ENCODE measurements at places on chromosomes 6 and 20.

DNA sequence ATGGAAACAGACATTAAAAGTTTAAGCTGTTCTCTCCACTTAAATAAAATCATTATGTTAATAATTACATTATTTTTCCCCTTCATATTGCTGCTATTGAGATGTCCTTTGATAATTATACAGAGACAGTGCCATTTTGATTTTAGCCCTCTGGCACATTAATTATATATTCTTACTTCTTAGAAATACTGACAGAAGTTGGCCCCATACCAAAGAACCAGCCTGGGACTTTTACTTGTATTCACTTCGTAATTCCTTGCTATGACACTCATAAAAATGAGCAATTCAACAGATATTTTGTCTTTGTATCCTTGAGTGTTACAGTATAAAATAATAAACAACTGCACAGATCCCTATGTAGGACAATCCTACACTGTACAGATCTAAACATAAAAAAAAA is 743.7 kb downstream of the TBC1D32 start:
- DNase-seq: no peak
- no peaks in the 10 kb centered on the region for H3K4me1 ChIP-seq
- no peaks in the 10 kb centered on the region for H3K36me3 ChIP-seq
- no peaks in the 10 kb centered on the region for H3K27me3 ChIP-seq
- H3K4me3 ChIP-seq: no peak overlapping the region
- no peak overlapping the region for H3K27ac ChIP-seq

DNA sequence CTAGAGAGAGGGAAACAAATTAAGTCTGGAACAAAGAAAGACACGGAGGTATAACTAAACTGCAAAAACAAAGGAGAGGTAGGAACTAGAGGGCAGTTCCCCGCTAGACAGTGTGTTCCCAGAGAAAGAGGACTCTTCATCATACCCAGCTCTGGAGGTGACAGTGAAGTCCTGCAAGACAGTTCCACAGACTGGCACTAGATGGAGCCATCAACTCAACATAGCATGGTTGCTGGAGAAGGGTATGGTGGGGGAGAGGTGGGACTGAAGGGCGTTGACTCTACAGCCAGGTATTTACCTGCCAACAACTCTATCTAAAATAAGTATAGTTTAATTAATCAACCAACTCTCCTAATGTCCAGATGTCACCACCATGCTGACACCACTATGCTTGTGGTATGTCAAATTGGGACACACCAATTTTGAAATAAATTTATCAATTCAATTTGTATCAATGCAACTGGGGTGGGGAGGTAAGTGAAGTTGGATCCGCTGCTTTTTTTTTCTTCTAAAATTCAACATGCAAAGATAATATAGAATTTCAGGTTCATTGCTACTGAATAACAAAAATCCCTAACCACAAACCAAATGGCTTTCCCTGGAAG is 9.7 kb downstream of the BACH2 start:
- H3K27ac ChIP-seq: no peak overlapping the region
- H3K36me3 ChIP-seq: no peaks in the 10 kb centered on the region
- H3K4me3 ChIP-seq: no peak overlapping the region
- no peaks in the 10 kb centered on the region for H3K4me1 ChIP-seq
- no peaks in the 10 kb centered on the region for H3K27me3 ChIP-seq

GRCh38 chr6:144113366-144113765 is 18.0 kb upstream of the SF3B5 start:
- no peaks in the 10 kb centered on the region for H3K36me3 ChIP-seq
- peaks cover 14% of the 10 kb centered on the region for H3K27me3 ChIP-seq
- H3K27ac ChIP-seq: no peak overlapping the region
- H3K4me1 ChIP-seq: no peaks in the 10 kb centered on the region
- no peak overlapping the region for H3K4me3 ChIP-seq
- DNase-seq: no peak

DNA sequence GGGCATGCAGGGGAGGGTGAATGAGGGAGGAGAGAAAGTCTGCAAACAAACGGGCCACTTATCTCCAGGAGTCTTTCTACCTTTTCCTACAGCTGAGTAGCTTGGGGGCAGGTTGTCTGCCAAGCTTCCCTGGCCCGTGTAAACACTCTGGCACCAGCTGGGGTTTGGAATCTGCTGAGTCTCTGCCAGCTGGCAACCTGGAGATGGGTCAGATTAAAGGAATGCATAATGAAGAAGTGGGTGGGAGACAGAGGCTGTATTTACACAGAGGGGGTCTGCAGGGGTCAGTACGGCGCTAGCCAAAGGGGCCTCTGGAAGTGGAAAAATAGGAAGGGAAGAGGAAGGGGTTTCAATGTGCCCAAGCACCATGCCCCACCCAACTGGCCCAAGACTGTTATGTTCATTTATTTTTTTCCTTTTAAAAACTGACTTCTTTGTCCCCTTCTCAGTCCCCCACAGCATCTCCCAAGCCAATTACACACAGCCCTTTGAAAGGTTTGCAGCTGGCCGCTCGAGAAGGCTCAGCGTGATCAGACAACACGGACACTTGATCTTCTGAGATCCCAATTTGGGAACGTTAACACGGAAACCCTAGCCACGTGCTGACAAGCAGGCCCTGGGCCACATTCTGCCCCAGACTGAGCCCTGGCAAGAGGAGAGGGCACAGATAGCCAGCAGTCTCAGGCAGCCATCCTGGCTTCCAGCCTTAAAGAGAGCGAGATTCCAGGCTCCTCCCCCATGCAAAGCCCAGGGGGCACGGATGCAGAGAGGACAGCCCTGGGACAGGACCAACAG is 25.2 kb downstream of the TRAM2 start:
- H3K4me1 ChIP-seq: peaks cover 62% of the 10 kb centered on the region
- H3K27ac ChIP-seq: peak overlapping the region; percentile 92
- H3K36me3 ChIP-seq: peaks cover 6% of the 10 kb centered on the region
- no peaks in the 10 kb centered on the region for H3K27me3 ChIP-seq
- peak; percentile 91 for DNase-seq
- H3K4me3 ChIP-seq: no peak overlapping the region

GRCh38 chr6:170284126-170284773 is 6.6 kb downstream of the DLL1 start:
- no peak for DNase-seq
- H3K27ac ChIP-seq: no peak overlapping the region
- H3K27me3 ChIP-seq: peaks cover 40% of the 10 kb centered on the region
- H3K4me1 ChIP-seq: peaks cover 1% of the 10 kb centered on the region

GRCh38 chr6:3090013-3090412 is 21.7 kb downstream of the RIPK1 start:
- H3K36me3 ChIP-seq: peaks cover 21% of the 10 kb centered on the region
- no peaks in the 10 kb centered on the region for H3K27me3 ChIP-seq
- H3K4me3 ChIP-seq: no peak overlapping the region
- peak overlapping the region; percentile 25 for H3K27ac ChIP-seq
- DNase-seq: no peak

DNA sequence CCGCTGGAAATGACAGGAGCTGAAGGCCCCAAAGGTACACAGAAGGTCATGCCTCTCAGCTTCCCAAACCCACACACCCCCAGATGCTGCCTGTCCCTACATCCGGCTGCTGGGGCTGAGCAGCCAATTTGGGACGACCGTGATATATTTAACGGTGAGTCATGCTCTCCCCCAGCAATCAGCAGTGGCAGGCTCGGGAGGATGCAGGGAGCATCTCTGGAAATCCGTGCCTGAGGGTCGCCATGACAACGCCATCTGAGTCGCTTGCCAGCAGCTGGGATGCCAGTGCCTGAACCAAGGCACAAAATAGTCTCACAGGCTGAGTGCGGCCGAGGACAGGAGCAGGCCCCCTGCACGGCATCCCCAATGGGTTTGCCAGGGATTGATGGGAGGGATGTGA is 57.9 kb downstream of the KCNB1 start:
- H3K4me3 ChIP-seq: no peak overlapping the region
- H3K4me1 ChIP-seq: no peaks in the 10 kb centered on the region
- H3K36me3 ChIP-seq: no peaks in the 10 kb centered on the region
- DNase-seq: no peak
- H3K27me3 ChIP-seq: peaks cover 52% of the 10 kb centered on the region
- H3K27ac ChIP-seq: no peak overlapping the region

GRCh38 chr20:47272893-47273590 is 83.5 kb downstream of the ZMYND8 start:
- H3K27me3 ChIP-seq: no peaks in the 10 kb centered on the region
- peaks cover 15% of the 10 kb centered on the region for H3K36me3 ChIP-seq
- peaks cover 20% of the 10 kb centered on the region for H3K4me1 ChIP-seq

GRCh38 chr20:57557926-57558613 is 2.8 kb upstream of the PCK1 start:
- no peaks in the 10 kb centered on the region for H3K4me1 ChIP-seq
- no peak overlapping the region for H3K4me3 ChIP-seq
- no peak for DNase-seq
- peaks cover 7% of the 10 kb centered on the region for H3K27me3 ChIP-seq

- H3K27me3 ChIP-seq: no peaks in the 10 kb centered on the region
- no peak for DNase-seq
- peaks cover 3% of the 10 kb centered on the region for H3K4me1 ChIP-seq
These were observed 107.8 kb upstream of the RNF217 start for GRCh38 chr6:124854338-124854922.

- no peak for DNase-seq
- no peaks in the 10 kb centered on the region for H3K36me3 ChIP-seq
- H3K27ac ChIP-seq: no peak overlapping the region
- H3K27me3 ChIP-seq: peaks cover 38% of the 10 kb centered on the region
- no peaks in the 10 kb centered on the region for H3K4me1 ChIP-seq
These were observed 11.4 kb upstream of the GRM4 start for GRCh38 chr6:34157236-34157830.

DNA sequence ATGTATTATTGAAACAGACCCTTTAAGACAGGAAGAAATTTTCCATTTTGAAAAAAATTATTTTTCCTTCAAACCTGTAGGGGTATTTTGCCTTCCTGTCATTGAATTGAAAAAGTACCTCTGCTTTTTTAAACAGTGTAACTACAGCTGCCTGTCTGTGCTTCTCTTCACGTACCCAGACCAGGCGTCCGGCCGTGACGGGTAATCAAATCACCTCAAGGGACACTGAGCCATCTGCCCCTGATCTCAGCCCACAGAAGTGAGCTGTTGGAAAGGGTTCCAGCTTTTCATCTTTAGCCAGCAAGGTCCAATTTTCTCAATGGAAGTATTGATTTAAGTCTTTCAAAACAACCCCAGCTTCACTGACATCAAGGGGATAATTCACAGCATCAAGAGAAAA is 58.0 kb downstream of the SLC35D3 start:
- H3K27ac ChIP-seq: no peak overlapping the region
- H3K36me3 ChIP-seq: no peaks in the 10 kb centered on the region
- DNase-seq: no peak
- H3K4me1 ChIP-seq: no peaks in the 10 kb centered on the region
- no peak overlapping the region for H3K4me3 ChIP-seq

GRCh38 chr6:116949964-116950363 is 72.9 kb downstream of the RFX6 start:
- H3K4me1 ChIP-seq: no peaks in the 10 kb centered on the region
- H3K36me3 ChIP-seq: no peaks in the 10 kb centered on the region
- no peak overlapping the region for H3K27ac ChIP-seq
- no peak overlapping the region for H3K4me3 ChIP-seq

DNA sequence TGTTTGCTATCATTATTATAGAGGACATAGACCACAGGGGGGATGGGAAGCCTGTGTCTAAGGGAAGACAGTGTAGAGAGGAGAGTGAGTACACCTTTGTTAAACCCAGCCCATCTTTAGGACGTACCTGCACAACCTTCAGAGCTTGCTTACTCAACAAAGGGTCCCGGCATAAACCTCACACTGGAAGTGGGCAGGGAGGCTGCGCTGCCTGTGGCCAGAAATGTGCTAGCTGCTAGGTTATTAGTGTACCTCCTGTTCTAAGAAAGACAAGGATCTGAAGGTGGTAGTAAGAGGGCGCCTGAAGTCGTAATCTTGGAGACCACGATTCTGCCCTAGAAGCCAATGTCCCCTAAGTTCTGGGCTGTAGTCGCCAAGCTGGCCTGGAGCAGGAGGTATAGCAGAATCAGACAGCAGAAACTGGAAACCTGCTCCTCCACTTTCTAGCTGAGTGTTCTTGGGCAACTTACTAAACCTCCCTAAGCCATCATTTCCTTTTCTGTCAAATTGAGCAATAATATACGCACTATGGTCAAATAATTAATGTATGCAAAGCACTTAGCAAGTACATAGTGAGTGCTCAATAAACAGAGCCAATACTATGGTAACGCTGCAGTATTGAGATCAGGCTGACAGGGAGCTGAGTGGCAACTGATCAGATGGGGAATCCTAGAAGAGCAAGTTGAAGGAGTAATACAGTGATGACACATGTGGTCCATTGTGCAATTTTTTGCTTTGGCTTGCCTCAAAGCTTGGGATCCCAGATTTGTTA is 16.8 kb upstream of the AKIRIN2 start:
- peak; percentile 51 for DNase-seq
- H3K27me3 ChIP-seq: no peaks in the 10 kb centered on the region
- H3K4me1 ChIP-seq: peaks cover 23% of the 10 kb centered on the region
- H3K4me3 ChIP-seq: no peak overlapping the region
- peak overlapping the region; percentile 29 for H3K27ac ChIP-seq
- H3K36me3 ChIP-seq: no peaks in the 10 kb centered on the region

GRCh38 chr20:46202766-46203509 is 84.8 kb downstream of the CD40 start:
- no peak overlapping the region for H3K27ac ChIP-seq
- H3K4me1 ChIP-seq: no peaks in the 10 kb centered on the region
- DNase-seq: no peak
- H3K27me3 ChIP-seq: peaks cover 35% of the 10 kb centered on the region
- no peaks in the 10 kb centered on the region for H3K36me3 ChIP-seq

GRCh38 chr20:64188682-64189529 is 24.7 kb downstream of the MYT1 start:
- H3K4me1 ChIP-seq: no peaks in the 10 kb centered on the region
- no peak overlapping the region for H3K4me3 ChIP-seq
- no peak overlapping the region for H3K27ac ChIP-seq
- peaks cover 18% of the 10 kb centered on the region for H3K27me3 ChIP-seq
- peak; percentile 69 for DNase-seq
- no peaks in the 10 kb centered on the region for H3K36me3 ChIP-seq

GRCh38 chr6:128314190-128314589 is 206.2 kb downstream of the PTPRK start:
- no peak overlapping the region for H3K27ac ChIP-seq
- H3K4me3 ChIP-seq: no peak overlapping the region
- H3K36me3 ChIP-seq: no peaks in the 10 kb centered on the region
- H3K4me1 ChIP-seq: no peaks in the 10 kb centered on the region

GRCh38 chr6:92507552-92507951 is 911.8 kb downstream of the EPHA7 start:
- no peaks in the 10 kb centered on the region for H3K4me1 ChIP-seq
- no peaks in the 10 kb centered on the region for H3K27me3 ChIP-seq
- H3K4me3 ChIP-seq: no peak overlapping the region
- DNase-seq: no peak
- H3K27ac ChIP-seq: no peak overlapping the region
- no peaks in the 10 kb centered on the region for H3K36me3 ChIP-seq

DNA sequence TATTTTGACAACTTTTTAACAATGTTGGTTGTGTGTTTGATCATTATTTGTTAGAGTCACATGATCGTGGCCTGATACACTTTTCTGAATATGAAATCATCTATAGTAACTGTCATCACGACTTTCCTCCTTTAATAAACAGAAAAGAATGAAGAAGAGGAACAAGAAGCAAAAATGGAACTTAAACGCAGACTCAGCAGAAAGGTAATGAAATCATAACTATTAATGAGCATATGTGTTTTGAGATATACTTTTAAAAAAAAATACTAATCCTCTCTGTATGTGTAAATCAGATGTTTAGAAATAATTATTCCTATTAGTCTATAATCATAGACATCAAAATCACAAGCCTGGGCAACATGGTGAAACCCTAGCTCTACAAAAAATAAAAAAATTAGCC is 60.1 kb upstream of the LTV1 start:
- no peak overlapping the region for H3K27ac ChIP-seq
- H3K36me3 ChIP-seq: peaks cover 36% of the 10 kb centered on the region
- H3K4me3 ChIP-seq: no peak overlapping the region
- no peaks in the 10 kb centered on the region for H3K4me1 ChIP-seq
- no peak for DNase-seq
- H3K27me3 ChIP-seq: no peaks in the 10 kb centered on the region

Data from IMR-90 (cell line).